Activated naive CD8-positive, alpha-beta T cell treated with anti-CD3 and anti-CD28 coated beads for 36 hours (primary cell): ENCODE measurements at places on chromosomes 7 and 10. TPM values are rescaled to one million over a fixed set of nuclear protein-coding genes. Genes with fewer than 3 reads are reported as not detected.
A peak's percentile ranks its signal among the peaks of the same experiment; 100 is the strongest.

DNA sequence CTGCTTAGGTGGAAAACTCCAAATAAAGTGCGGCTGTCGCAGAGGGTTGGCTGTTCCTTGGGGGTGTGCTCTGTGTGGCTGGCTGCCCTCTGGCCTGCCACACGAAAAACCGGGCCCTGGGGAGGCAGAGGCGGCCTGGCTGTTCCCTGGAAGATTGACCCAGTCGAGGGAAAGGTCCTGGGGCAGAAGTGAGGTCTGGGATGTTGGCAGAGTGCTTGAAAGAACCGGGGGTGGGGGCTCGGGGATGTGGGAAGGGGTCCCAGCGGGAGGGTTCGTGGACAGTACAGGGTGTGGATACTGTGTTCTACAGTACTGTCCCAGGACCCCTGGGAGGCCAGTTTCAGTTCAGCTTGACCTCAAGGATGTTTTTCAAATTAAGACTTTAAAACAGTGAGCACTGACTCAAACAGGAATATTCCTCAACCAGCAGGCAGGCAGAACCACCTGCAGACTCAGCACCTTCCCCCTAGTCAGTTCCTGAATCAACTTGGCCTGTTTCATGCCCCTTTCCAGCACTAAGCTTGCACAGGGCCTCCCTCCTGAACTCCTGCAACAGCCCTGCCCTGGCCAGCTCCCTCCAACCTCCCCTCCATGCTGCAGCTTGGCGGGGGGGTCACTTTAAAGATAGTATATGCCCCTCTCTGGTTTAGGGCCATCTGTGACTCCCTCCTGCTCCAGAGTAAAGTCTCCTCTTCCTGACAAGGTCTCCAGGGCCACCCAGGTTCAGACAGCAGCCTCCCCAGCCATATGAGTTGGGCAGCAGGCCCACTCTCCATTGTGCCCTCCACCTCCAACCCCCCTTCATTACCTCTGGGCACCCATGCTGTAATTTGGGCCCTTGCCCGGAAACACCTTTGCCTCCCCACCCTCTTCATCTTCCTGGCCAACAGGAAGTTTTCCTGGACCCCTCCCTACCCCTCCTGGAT is 3.2 kb upstream of the ATP6V1F start:
- no peak overlapping the region for H3K27ac ChIP-seq
- H3K4me1 ChIP-seq: peaks cover 11% of the 10 kb centered on the region
- H3K27me3 ChIP-seq: no peaks in the 10 kb centered on the region
- H3K4me3 ChIP-seq: no peak overlapping the region

- H3K27ac ChIP-seq: no peak overlapping the region
- H3K4me3 ChIP-seq: no peak overlapping the region
- no peaks in the 10 kb centered on the region for H3K36me3 ChIP-seq
- no peaks in the 10 kb centered on the region for H3K27me3 ChIP-seq
- no peaks in the 10 kb centered on the region for H3K4me1 ChIP-seq
These were observed 35.9 kb upstream of the DMTF1 start for GRCh38 chr7:87116315-87116714.

DNA sequence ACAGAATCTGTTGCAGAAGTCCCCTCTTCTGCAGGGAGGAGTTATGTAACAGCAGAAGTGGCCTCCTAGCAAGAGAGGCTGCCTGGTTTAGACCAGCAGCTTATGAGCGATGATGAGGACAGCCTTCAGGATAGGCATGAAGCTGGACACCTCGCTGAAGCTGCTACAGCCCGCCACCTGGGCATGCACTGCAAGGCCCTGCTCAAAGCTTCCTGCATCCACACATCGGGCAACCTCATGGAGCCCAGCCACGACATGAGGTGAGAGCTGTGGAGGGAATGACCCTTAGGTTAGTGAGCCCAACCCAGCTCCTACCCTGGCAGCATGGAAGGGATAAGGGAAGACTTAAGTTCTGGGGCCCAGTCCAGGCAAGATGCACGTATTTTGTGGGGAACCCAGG is 24.7 kb downstream of the WNT8B start:
- no peak overlapping the region for H3K4me3 ChIP-seq
- H3K36me3 ChIP-seq: peaks cover 6% of the 10 kb centered on the region
- DNase-seq: no peak
- peaks cover 4% of the 10 kb centered on the region for H3K4me1 ChIP-seq
- H3K27me3 ChIP-seq: no peaks in the 10 kb centered on the region

DNA sequence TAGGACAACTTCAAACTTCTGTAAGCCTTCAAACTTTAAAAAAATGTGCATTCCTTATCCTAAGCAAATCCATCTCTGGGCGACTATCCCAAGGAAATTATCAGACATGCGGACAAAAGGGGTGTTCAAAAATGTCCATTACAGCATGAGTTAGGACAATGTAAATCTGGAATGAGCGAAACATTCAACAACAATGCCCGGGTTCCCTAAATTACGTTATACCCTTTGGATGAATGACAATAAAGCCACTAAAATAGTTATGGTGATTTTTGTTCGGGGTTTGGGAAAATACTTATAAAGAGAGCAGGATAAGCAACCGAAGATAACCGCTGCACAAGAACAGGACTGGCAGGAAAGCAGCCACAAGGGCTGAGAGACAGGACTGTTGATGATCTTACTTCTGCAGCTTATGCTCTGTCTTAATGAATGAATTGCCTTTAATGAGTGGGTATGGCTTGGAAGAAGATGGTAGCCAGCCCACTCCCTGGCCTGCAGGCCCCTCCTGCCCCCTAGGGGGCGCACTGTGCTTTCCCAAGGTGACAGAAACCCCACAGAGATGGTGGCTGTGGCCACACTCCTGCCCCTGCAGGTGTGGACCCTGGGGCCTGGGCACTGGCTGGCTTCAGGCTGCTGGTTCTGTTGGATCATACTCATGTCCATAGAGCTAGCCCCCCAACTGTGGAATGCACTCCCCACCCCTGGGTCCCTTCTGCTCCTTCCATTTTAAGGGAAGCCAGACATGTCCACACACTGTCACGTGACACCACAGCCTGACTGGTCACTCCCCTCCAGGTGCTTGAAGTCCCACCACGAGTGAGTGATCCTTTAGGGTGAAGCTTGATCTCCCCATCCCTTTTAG is 45.0 kb downstream of the ZCCHC24 start:
- no peaks in the 10 kb centered on the region for H3K4me1 ChIP-seq
- no peaks in the 10 kb centered on the region for H3K36me3 ChIP-seq
- H3K27me3 ChIP-seq: peaks cover 7% of the 10 kb centered on the region
- H3K4me3 ChIP-seq: no peak overlapping the region

- H3K27ac ChIP-seq: no peak overlapping the region
- H3K27me3 ChIP-seq: no peaks in the 10 kb centered on the region
- H3K36me3 ChIP-seq: no peaks in the 10 kb centered on the region
- peaks cover 12% of the 10 kb centered on the region for H3K4me1 ChIP-seq
These were observed 132.8 kb downstream of the SUGCT start for GRCh38 chr7:40267583-40267982.

DNA sequence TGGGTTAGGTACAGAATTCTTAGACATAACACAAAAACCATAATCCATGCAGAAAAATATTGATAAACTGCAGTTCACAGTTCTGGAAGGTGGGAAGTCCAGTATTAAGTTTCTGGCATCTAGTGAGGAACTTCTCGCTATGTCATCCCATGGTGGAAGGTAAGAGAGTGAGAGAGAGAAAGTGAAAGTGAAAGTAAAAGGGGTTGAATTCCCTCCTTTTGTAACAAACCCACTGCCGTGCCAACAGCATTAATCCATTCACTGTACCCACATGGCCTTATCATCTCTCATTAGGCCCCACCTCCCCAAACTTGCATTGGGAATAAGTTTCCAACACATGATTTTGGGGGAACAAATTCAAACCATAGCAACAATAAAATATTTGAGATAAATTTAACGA is 17.1 kb downstream of the ZNF485 start:
- DNase-seq: no peak
- no peak overlapping the region for H3K27ac ChIP-seq
- no peaks in the 10 kb centered on the region for H3K27me3 ChIP-seq
- H3K36me3 ChIP-seq: peaks cover 23% of the 10 kb centered on the region
- peaks cover 11% of the 10 kb centered on the region for H3K4me1 ChIP-seq

DNA sequence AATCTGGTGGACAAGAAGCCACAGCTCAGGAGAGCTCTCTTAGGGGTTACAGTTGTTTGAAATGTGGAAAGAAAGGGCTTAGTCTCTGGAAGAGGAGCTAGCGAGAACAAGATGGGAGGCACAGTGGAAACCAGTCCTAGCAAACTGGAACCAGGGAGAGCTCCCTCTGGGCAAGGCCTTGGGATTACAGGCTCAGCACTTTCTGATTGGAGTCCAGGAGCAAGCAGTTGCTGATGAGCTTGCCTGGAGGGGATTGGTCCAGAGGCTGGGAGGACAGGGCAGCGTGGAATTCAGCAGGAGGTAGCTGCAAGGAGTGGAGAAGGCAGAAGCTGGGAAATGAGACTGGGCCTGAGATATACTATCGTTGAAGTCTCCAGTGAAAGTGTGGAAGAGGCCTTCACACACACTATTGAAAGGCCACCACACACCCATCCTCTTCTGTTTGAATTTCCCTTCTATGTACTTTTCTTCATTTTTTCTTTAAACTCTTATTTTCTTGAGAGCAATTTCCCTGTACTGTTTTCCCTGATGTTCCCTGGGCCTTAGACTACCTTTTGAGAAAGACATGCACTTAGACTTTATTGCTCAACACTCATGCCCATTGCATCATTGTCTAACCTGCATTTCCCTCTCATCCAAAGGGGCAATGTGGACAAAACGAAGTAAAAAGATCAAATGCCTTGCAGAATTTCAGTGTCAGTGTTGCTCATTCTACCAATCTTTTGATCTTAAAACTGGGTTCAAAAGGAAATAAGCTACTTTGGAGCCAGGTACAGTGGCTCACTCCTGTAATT is 57.8 kb upstream of the LANCL2 start:
- peaks cover 7% of the 10 kb centered on the region for H3K27me3 ChIP-seq
- H3K36me3 ChIP-seq: no peaks in the 10 kb centered on the region
- DNase-seq: no peak

- peak overlapping the region; percentile 94 for H3K4me3 ChIP-seq
- peaks cover 6% of the 10 kb centered on the region for H3K27me3 ChIP-seq
- DNase-seq: no peak
- peak overlapping the region; percentile 97 for H3K27ac ChIP-seq
These were observed 2.2 kb downstream of the IKZF1 start for GRCh38 chr7:50306494-50307367.

DNA sequence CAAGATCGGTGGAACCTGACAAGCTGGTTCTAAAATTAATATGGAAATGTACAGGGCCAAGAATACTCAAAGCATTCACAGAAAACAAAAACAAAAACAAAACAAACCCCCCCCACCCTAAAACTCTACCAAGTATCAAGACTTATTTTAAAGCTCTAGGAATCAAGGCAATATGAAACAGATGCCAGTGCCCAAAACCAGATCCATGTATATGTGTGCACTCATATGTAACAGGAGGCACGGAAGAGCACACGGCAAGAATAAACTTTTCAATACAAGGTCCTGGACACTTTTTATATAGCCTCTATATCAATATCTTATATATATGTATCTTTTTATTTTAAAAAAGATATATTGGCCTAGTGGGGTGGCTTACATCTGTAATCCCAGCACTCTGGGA is 35.5 kb downstream of the KDM7A start:
- H3K4me3 ChIP-seq: no peak overlapping the region
- no peak for DNase-seq
- H3K4me1 ChIP-seq: peaks cover 35% of the 10 kb centered on the region

DNA sequence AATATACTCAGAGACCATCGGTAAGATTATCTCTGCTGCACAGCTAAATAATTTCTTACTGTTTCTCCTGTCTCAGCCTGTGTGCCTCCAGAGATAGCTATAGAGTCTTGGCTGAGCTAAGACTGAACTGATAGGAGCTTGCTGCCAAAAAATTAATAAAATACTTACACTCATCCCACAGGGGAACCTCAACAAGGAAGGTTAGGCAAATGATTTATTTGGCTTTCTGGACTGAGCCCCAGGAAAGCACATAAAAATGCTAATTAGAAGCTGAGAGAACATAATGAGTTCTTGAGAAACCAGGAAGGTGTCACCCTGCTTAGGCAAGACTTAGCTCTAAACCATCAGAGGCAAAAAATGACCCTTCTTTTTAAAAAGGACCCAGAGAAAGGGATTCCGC is 534.5 kb downstream of the TNS3 start:
- H3K4me1 ChIP-seq: no peaks in the 10 kb centered on the region
- no peak for DNase-seq
- H3K4me3 ChIP-seq: no peak overlapping the region
- H3K27me3 ChIP-seq: peaks cover 14% of the 10 kb centered on the region
- H3K36me3 ChIP-seq: no peaks in the 10 kb centered on the region

DNA sequence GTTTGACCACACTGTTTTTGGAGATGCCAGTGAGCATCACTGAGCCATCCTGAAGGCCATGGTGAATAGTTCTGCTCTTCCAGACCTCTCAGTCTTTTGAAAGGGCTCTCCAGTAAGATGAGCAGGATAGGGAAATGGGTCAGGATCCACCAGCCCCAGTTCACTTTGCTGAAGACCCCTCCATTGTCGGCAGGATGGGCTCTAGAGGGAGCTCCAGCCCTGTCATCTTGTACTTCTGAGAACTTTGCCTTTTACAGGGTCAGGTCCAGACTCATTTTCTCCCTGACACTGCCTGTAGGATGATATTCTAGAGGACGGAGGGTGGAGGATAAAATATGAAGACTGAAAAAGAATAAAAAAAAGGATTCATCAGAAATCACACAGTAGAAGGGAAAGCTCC is 13.1 kb downstream of the LHFPL3 start:
- H3K36me3 ChIP-seq: no peaks in the 10 kb centered on the region
- H3K27me3 ChIP-seq: peaks cover 11% of the 10 kb centered on the region
- DNase-seq: no peak
- H3K4me1 ChIP-seq: no peaks in the 10 kb centered on the region
- no peak overlapping the region for H3K27ac ChIP-seq

DNA sequence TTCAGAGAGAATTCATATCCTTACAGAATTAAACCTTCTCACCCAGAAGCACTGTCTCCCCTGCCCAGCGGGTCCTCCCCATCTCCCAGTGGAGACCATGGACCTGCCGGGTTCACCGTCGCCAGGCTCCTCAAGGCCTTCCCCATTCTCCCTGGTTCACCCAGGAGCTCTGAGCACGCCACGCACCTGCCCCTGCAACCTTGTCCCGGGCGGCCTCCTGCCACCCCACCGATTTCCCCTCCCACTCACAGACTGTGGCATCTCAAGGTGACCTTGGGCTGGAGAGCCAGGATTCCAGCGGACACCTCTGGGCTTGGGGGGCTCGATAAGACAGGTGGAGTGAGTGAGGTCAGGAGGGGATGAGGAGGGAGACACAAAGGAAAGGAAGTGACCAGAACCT is 135.3 kb downstream of the PTPRN2 start:
- no peaks in the 10 kb centered on the region for H3K36me3 ChIP-seq
- no peak overlapping the region for H3K4me3 ChIP-seq
- H3K27ac ChIP-seq: no peak overlapping the region
- no peaks in the 10 kb centered on the region for H3K4me1 ChIP-seq
- no peak for DNase-seq

WNT2 gene
- not detected for total RNA-seq

FAM241B gene
- 9.9 TPM for total RNA-seq

EPHB6 gene
- 10.0 TPM for total RNA-seq

AKR1C4 gene
- not detected for total RNA-seq

FGFBP3 gene
- 3.9 TPM for total RNA-seq

GPR37 gene
- not detected for total RNA-seq

SPDYE16 gene
- 0.12 TPM for total RNA-seq

CYP3A7 gene
- total RNA-seq: not detected

ASB10 gene
- total RNA-seq: not detected
